Astrocyte of the spinal cord (primary cell): ENCODE measurements at places on chromosomes 2 and 18.

DNA sequence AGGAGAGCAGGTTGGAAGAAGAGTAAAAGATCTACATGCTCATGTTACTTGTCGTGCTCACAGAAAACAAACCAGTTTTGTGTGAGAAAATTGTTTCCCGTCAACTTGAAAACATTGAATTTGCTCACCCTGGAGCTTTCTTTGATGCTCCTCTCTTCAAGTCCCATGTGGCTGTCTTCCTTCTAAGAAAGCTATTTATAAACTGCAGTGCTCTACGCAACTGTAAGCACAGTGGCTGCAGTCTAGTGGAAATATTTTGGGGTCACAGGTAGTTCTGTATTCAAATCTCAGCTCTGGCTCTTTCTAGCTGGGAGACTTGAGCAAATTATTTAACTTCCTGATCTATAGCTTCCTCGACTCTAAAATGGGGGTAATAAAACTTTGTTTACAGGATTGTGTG, 211.8 kb downstream of the PLCL1 start:
- no peak for DNase-seq

DNA sequence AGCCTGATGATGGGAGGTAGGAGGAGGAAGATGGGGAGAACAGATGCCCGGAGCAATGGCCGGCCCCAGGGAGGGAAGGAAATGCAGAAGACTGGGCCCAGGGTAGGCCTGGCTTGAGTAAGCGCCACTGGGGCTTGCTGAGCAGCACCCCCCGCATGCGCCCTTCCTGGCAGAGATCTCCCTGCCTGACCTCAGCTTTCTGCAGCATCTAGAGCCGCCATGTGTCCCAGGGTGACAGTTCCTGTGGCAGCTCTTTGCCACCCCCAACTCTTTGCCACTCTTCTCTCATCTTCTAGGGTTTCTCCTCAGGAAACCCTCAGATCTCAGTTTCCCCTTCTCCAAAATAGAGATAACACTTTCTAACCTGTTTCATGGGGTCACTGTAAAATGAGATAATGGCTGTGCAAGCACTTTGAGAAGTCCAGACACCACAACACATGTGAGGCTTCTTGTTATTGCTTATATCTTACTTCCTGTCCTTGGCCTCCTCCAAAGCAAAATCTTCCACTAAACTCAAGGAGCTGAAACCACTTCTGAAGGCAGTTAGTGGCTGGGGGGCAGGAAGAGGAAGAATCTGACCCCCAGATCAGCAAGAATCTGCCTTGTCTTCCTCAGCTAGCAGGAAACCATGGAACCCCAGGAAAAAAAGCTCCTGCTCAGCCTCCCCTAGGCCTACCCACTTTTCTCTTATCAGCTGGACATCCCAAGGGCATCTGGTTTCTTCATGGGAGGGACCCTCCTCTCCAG, 64.9 kb downstream of the EPAS1 start:
- DNase-seq = no peak

DNA sequence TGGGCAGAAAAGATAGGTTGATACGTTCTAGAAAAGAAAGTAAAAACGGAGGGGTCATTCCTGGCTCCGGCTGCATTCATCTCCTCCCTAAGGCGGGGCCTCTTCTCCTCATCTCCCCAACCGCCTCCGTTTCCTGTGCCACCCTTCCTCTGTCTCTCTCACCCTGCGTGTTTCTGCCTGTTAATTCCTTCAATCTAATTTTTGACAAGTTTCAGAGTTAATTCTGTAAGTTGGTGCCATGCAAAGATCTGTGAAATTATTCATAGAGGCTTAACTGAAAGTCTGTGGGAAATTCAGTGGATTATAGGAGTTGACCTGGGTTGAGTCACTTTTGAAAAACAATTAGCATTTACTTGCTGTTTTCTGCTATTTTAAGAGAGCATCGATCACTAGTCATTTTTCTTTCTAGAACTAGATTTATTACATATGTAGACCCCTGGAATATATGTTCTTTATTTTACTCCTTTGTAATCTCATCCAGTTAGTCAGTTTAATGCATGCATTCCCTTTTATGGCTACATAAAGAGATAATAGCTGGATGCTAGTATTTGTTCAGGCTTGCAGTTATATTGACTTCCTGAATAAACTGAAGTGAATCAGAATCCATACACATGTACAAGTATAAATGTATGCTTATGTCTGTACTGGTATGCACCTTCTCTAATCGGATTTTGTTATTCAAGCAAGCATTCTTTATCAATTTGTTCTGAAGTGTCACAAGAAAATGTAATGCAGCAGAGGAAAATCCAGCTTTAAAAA, 91.1 kb downstream of the EML6 start:
- DNase-seq = no peak

- DNase-seq = no peak
Observed at GRCh38 chr2:88113069-88113468, 14.8 kb downstream of the FABP1 start.

DNA sequence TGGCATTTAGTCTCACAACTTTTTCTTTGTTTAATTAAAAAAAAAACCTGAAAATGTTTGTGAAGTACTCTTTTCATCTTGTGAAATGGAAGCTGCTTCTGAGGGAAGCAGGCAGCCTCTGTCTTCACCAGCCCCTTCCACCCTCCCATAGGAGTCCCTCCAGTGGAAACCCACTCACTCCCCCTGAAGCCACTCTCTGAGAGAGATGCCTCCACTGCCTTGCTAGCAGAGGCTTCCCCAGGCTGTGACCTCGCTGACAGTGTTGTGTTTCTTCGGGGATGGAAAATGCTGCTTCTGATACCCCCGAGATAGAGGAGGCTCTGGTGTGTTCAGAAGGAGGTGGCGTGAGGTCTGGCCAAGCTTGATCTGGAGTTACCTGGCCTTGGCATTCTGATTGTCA, 59.9 kb downstream of the SH3RF3 start:
- DNase-seq = no peak

DNA sequence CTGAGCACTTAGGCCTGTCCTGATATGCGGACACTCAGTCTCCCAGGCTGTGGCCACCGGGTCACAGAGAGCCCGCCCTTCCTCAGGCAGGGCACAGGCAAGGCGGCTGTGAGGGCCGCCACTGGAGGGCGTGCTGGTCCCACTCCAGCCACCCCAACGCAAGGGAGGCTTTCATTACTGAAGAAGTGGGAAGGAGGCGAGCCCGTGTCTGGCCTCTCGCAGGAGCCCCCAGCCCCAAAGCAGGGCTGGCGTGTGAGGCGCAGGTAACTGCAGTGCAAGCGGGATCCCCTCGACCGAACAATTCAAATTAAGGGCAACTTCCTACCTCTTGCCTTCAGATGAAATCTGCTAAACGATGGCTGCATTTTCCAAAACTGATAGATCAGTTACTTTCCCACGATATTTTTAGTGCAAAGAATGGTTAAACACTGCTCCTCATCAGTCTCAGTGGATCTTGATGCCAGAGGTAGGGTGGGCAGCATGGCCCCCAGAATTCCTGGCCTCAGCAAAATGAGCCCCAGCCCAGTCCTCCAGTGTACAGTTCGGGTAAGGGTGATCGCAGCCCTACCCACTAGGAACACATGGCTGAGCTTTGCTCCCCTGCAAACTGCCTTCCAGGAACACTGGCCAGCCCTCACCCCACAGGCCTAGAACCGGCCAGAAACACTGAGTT, 97.2 kb downstream of the SEPTIN10 start:
- no peak for DNase-seq

GRCh38 chr2:99942561-99943347, 199.6 kb downstream of the AFF3 start:
- no peak for DNase-seq

- DNase-seq = no peak
Observed at GRCh38 chr18:58662118-58662517, 9.1 kb upstream of the MALT1 start.

DNA sequence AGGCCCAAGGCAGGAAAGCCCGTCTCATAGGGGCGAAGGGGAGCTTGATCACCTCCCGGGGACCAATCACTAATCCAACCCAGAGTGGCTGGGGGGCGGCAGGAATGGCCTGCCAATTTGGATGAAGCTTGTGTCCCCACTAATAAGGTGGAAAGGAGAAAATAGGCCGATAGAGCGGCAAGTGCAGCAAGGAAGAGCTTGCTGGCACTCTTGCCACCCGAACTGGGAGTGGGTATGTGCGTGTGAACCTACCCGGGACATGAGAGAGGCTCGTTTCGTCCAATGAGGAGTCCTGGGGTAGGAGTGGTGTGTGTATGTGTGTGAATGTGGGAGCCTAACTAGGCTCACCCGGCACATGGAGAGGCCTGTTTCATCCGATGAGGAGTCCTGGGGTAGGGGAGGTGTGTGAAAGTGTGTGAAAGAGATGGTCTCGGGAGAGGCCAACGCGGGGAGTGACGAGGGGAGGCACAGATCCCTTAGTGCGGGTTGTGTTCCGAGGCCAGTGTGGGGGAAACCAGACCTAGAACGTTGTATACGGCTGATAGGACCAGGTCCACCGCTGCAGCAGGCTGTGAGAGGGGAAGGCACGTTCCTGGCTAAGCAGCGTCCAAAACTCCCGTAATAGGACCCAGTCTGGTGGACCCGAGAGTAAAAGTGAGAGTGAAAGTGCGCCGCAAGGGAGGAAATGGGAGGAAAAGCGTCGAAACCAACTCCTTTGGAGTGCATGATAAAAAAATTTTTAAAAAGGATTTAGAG, 47.1 kb upstream of the SELENOI start:
- peak; percentile 48 for DNase-seq

GRCh38 chr2:237053066-237053465, 32.6 kb upstream of the COPS8 start:
- DNase-seq = no peak

- DNase-seq = no peak
Observed at GRCh38 chr2:27448381-27448780, 6.2 kb downstream of the KRTCAP3 start.

GRCh38 chr2:117723888-117724434, 90.5 kb upstream of the DDX18 start:
- DNase-seq = no peak

DNA sequence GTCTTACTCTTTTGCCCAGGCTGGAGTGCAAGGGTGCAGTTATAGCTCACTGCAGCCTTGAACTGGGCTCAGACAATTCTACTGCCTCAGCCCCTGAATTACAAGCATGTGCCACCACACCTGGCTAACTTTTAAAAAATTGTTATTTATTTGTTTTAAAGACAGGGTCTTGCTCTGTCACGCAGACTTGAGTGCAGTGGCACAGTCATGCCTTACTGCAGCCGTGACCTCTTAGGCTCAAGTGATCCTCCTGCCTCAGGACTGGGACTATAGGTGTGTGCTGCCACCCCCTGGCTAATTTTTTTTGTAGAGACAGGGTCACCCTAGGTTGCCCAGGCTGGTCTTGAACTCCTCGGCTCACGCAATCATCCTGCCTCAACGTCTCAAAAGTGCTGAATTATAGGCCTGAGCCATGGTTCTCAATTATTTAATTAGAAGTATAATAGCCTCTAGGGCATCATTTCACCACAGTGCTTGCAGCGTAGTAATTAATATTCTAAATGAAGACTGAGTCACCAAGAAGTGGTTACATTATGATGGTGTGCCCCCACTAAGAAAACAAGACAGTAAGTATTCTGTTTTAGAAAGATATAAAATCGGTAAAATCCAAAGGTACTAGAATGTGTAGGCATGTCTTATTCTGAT, 69.6 kb downstream of the EML4 start:
- no peak for DNase-seq

GRCh38 chr2:11103984-11104793, 51.1 kb upstream of the SLC66A3 start:
- no peak for DNase-seq

- no peak for DNase-seq
Observed at GRCh38 chr2:138960191-138960590, 180.0 kb upstream of the NXPH2 start.

GRCh38 chr2:109089602-109090300, 39.3 kb upstream of the SH3RF3 start:
- DNase-seq = no peak

GRCh38 chr2:13508671-13509070, 791.9 kb downstream of the TRIB2 start:
- no peak for DNase-seq

GRCh38 chr2:221109552-221109951, 462.6 kb downstream of the EPHA4 start:
- no peak for DNase-seq

GRCh38 chr2:150555611-150556356, 68.3 kb upstream of the RND3 start:
- no peak for DNase-seq

DNA sequence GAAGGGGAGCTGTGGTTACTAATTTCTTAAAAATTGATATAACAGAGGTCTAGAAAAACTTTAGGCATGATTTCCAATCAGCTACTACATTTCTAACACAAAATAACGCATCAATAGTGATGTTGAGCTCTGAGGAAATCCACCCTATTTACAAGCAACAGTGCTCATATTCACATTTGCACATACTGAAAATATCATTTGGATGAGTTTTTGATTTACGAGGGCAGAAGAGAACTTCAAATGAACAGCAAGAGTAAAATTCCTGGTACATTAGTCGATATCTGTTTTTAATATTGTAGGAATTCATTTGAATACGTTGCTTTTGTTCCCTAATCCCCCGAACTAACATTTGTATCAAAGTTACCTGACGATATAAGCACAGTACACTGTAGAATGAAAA, 761.0 kb upstream of the POU3F3 start:
- DNase-seq = no peak

GRCh38 chr2:8677646-8678592, 3.9 kb upstream of the ID2 start:
- DNase-seq = peak; percentile 72

DNA sequence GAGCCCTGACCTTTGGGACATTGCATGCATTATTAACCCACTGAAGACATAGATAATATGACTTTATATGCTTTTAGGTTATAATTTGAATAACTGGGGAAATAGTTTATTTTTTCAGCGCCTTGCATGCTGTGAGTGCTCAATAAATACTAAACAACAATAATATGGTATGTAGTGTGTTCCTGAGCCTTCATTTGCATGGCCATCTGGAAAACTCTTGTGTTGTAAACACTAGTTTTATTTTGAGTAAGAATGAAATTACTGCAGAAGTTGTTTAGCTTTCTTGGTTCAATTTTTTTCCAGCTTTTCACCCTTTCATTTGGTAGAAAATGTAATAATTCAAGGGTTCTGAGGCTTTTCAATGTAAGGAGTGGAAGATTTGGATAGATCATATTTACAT, 189.3 kb upstream of the GALNT5 start:
- DNase-seq = no peak

DNA sequence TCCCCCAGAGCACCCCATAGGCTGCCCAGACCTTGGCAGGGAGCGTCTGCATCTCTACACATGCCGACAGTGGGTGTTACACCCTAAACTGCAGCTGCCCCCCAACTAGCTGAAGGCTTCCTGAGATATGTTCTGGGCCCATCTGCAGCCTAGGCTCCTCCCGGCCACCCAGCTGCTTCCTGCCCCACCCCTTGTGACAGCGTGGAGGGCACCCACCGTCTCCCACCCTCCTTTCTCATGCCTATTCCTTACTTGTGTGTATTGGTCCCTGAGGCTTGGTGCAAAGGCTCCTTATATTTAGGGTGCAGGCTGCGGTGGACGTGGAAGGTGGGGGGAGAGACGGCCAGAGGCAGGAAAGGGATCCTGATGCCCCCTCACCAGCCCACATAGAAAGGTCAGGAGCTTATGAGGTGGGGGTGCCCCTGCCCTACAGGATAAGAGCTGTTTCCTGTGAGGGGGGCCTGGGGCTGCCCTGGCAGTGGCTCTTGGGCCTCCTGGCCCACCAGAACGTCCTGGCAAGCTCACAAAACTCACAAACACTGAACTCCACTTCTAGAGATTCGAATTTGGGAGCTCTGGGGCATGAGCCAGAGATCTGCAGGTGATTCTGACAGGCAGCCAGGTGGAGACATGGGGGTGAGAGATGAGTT, 7.3 kb upstream of the PROM2 start:
- DNase-seq = no peak

- no peak for DNase-seq
Observed at GRCh38 chr2:191885098-191885497, 38.2 kb upstream of the CAVIN2 start.

GRCh38 chr2:207775473-207775872, 5.8 kb upstream of the FZD5 start:
- no peak for DNase-seq
